ENCODE measurements at places on chromosomes 1 and 21. TPM values are rescaled to one million over a fixed set of nuclear protein-coding genes. Genes with fewer than 3 reads are reported as not detected.

- no peak for DNase-seq
Measured at GRCh38 chr1:188769181-188769580, 1708.5 kb downstream of the BRINP3 start.

GRCh38 chr1:62953633-62954032, 169.7 kb downstream of the ATG4C start:
- no peak for DNase-seq

DNA sequence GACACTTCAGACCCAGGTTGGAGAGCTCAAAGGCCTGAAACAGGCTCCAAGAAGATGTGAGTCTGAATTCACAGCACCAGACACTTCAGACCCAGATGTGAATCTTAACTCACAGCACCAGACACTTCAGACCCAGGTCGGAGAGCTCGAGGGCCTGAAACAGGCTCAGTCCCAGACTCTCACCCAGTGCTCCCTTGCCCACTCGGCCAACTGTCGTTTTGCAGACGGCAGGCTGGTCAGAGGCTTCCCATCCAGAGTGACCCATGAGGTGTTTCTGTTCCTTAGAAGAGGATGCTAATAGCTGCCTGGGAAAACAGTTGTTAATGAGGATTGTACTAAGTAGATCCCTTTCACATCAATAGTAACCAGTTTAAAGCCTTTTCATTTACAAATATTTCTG, 88.4 kb downstream of the ADARB1 start:
- no peak for DNase-seq

DNA sequence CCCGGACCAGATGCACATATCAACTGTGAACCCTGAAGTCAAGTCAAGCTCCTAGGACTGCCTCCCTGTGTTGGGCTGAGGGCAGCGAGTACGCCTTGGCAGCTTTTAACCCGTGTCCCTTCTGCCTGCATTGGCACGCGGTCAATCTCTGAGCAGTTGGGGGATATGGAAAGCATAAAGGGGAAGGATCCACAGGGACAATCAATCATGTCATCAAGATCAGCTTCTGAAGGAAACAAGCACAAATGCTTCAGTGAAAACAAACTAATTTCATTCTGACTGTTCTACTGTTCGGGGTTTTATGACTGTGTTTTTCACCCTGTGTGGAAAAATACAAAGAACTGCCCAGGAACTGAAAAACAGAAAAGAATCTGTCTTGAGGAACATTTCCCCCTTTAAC, 106.2 kb downstream of the RUNX1 start:
- no peak for DNase-seq

The CD2 gene
- total RNA-seq: not detected

GRCh38 chr1:111097356-111098099, 42.4 kb downstream of the DRAM2 start:
- DNase-seq: no peak

- DNase-seq: no peak
Measured at GRCh38 chr21:15695241-15695640, 34.5 kb upstream of the USP25 start.

- DNase-seq: no peak
Measured at GRCh38 chr21:20301395-20301794, 696.8 kb upstream of the NCAM2 start.

The LINGO4 gene
- 0.13 TPM for total RNA-seq

GRCh38 chr1:225423518-225423855, 4.4 kb downstream of the LBR start:
- DNase-seq: no peak

The ANGPTL7 gene
- total RNA-seq: not detected

DNA sequence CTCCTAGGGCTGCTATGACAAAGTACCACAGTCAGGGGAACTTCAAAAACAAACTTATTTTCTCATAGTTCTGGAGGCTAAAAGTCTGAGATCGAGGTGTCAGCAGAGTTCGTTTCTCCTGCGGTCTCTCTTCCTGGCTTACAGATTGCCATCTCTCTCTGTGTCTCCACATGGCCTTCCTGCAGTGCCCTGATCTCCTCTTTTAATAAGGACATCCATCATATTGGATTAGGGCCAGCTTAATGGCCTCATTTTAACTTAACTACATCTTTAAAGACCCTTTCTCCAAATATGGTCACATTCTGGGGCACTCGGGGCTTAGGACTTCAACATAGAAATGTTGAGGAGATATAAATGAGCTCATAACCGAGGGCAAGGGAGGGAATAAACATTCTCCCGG, 12.2 kb downstream of the C1orf74 start:
- DNase-seq: no peak

The TRNP1 gene
- 4.2 TPM for total RNA-seq

The LYSMD1 gene
- 7.5 TPM for total RNA-seq
